ENCODE measurements at places on chromosomes 13 and 19.

DNA sequence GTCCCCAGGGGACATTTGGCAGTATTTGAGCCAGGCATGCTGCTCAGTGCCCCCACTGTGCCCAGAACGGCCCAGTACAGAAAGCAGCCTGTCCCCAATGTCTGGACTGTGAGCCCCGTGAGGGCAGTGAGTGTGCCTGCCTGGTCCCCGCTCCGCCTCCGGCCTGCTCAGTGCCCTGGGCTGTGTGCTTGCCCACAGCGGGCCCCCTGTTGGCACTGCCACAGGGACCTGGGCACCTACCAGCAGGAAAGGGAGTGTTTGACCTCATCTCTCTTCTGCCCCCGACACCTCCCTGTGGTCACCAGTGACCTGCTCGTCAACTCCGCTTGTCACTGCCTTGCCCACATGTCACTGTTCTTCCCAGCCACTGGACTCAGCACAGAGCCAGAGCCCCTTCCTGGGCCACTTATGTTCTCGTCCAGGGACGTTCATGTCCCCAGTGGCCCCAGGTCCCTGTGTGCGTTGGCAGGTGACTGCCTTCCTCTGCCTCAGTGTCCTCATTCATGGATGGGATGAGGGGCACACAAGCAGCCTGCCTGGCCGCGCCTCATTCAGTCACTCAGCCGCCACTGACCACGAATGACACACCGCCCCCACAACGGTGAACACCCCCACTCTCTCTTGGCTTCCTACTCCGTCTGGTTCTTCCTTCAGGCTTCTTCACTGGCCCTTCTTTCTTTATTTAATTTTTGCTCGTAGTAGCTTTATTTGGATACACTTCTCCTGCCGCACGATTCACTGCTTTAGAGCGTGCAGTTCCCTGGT is 2.8 kb downstream of the FZR1 start:
- DNase-seq: no peak

DNA sequence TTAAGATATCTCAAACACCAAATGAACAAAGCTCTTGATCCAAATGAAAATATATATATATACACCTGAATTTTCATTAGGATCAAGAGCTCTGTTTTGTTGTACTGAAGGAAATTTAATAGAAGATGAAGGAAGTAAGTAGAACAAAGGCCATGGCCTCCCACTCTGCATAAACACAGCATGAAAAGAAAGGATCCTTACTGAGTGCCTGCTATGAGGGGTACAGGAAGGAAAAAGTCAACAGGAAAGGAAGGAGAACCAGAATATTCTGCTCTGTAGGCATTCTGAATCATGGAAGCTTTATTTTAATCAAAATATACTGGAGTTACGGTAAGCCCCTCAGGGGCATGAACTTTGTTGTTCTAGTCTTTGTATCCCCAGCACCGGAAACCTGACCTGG is 22.1 kb downstream of the TMTC4 start:
- DNase-seq: no peak

DNA sequence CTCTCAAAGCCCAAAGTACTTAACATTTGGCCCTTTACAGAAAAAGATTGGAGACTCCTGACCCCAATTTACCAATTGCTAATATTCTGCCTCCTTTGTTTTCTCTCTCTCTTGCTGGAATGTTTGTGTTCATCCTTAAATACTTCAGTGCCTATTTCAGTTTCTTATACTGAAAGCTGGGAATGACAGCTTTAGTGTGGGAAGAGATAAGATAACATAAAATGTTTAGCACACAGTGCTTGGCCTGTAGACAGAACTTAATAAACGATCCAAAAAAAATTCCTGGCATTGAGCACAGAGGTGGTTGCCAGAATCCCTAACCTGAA is 3.0 kb upstream of the PLEKHF1 start:
- no peak for DNase-seq

DNA sequence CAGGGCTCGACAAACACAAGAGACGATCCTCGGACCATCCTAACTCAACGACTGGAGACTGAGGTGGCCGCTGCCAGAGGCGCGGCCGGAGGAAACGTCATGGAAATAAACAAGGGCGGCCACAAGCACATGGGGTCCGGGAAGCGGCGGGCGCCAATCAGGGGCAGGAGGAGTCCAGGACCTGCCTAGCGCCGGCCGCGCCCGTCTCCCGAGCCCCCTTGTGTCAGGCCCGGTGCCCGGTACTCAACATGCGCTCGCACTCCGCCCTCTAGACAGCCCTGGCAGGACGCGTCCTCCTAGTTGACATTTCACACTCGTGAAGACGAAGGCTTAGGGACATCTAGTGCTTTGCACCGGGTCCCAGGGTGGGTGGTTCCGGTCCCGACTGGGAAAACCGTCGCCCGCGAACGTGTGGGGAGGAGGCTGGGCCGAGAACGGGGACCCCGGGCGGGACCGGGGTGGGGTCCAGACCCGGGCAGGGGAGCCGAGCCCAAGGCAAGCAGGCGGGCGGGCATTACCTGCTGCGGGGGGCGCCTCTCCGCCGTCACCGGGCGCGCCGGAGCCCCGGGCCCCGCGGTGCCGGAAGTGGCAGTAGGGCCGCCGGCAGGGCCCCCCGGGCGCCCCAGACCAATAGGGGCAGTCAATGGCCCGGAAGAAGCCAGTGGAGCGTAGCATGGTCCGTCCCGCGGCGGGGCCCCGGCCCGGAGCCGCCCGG is 442 bp downstream of the REXO1 start:
- DNase-seq: no peak

GRCh38 chr13:95604556-95604915 is 40.0 kb downstream of the DZIP1 start:
- no peak for DNase-seq

DNA sequence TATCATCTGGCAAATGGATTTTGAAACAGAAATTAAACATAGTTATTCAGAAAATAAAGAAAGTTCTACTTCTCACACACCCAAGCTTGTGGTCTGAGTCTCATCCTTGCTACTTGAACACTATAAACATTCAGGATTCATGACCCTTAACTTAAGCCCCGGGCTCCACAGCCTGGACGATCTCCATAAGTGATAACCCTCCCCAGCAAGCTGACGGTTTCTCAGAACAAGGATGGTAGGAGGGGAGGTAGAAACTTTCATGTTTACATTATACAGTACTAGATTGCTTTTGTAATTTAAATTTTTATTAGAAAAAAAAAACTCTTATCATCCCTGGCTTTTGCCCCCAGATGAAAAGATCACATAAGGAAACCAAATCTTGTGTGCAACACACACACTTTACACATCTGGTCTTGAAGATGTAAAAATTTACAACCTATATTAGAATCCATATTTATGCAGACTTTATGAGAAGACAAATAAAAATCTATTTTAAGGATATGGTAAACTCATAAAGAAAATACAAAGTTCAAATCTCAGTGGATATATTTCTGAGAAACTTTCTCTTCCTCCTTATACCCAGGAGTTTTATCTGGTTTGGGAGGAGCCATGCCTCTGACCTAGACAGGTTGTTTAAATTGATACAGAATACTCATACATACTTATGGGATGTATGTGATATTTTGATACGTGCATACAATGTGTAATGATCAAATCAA is 20.0 kb upstream of the ATP12A start:
- no peak for DNase-seq

All from activated T-helper 9 cell treated with anti-CD3 and anti-CD28 coated beads, Interleukin-2, amount 50 U/mL, for 16 hours (primary cell).